ENCODE measurements at places on chromosomes 6 and 20. TPM values are rescaled to one million over a fixed set of nuclear protein-coding genes. Genes with fewer than 3 reads are reported as not detected.

KCNS1 gene
- total RNA-seq = not detected

CFAP61 gene
- 36.9 TPM for total RNA-seq

HMGCLL1 gene
- 2.0 TPM for total RNA-seq

TPD52L1 gene
- 43.5 TPM for total RNA-seq

ID4 gene
- total RNA-seq = 1.4 TPM

DNA sequence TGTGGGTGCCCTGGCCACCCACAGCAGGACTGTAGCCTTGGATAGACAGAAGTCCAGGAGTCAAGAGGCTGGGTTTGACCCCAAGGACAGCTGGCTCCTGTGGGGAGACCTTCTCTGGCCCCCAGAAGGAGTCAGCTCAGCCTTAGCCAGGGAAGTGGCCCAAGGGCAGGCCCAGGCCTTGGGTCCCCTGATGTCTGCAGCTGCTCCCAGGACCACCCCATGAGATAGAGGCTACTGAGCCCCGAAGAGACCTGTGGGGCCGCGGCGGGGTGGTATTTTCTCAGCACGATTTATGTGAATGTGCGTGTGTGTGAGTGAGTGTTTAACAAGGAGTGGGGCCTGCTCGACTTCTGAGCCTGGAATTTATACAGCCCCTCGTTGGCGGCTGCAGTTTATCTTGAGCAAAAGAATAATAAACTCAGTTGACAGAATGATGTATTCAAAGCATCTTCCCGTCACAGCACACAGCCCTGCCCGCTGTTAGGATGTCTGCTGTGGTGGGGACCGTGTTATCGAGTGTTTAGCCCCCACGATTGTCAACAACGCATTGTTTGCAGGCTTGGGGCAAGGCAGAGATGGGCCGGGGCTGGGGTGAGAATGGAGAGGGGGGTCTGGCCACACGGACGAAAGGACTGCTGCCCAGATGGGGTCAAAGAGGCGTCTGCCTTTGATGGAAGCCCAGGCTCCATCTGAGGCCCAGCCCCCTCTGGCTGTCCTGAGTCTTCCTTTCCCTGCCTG lies 163.3 kb downstream of the VEGFA start:
- DNase-seq = no peak

- DNase-seq = no peak
Measured at GRCh38 chr20:48616481-48616880, 211.3 kb downstream of the PREX1 start.

DNA sequence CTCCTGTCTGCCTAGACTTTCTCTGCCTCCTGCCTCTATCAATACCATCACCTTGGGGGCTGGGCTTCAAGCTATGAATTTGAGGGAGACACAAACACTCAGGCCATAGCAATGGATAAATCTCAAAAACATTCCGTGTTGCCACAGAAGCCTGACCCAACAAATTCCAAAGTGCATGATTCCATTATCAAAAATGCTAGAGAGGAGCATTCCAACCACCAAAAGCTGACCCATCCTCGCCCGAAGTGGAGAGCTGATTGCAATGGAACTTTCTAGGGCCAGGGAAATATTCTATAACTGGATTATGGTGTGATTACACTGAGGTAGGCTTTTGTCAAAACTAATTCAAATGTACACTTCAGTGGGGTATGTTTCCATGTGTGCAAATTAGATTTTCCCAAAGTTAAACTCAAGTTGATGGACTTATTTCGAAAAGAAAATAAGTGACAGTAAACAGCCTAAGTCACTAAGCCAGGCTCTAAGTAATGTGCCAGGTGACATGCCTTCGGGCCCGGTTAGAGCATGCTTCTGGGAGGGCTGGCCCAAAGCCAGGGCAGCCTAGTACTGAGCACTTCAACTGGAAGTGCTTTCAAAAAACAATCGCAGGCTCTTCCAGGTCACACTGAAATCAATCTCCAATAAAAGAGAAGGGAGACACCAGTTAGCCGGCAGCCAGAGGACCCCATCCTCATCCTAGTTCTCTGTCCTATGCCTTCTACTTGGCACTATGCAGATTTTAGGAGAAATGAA lies 142.3 kb downstream of the TBXT start:
- DNase-seq = peak; percentile 64

DNA sequence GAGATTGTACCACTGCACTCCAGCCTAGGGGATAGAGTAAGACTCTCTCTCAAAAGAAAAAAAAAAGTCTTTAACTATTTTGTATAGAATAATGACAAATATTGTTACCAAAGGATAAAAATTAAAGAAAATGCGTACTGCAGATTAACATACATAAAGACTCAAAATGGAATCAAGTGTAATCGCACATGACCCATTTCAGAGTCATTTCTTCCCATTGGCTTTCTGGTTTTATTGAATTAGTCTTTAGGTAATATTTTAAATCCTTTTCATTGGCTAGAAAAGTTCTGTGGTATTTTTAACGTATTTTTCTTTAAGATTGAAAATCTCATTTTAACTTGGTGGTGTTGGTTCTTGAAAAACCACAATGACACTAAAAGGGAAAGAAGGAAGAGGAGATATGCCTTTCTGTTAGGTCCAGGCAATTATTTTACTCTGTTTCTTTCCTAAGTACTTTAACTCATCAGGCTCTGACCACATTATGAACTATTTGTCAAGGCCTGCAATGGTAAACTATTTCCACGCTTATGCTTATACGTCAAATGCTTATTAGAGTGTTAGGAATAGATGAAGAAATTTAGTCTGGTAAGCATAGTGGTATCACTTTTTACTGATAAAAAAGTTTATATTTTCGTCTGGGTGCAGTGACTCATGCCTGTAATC lies 52.3 kb downstream of the PLEKHG1 start:
- DNase-seq = no peak

- DNase-seq = no peak
Measured at GRCh38 chr20:37223053-37223452, 38.6 kb downstream of the GHRH start.

GRCh38 chr6:37340639-37340943 lies 13.2 kb upstream of the RNF8 start:
- no peak for DNase-seq

- no peak for DNase-seq
Measured at GRCh38 chr20:16806886-16807285, 58.7 kb downstream of the OTOR start.

GRCh38 chr20:50336661-50337060 lies 146.0 kb downstream of the CEBPB start:
- no peak for DNase-seq

- no peak for DNase-seq
Measured at GRCh38 chr20:22810626-22811569, 224.2 kb upstream of the SSTR4 start.

Data from Right ventricle myocardium superior (tissue), 1 donor.